ENCODE measurements at places on chromosomes 13 and 19.

GRCh38 chr19:18650021-18650390 lies 13.2 kb downstream of the KLHL26 start:
- no peak for DNase-seq

GRCh38 chr19:33456845-33457220 lies 64.8 kb downstream of the PEPD start:
- DNase-seq: no peak

DNA sequence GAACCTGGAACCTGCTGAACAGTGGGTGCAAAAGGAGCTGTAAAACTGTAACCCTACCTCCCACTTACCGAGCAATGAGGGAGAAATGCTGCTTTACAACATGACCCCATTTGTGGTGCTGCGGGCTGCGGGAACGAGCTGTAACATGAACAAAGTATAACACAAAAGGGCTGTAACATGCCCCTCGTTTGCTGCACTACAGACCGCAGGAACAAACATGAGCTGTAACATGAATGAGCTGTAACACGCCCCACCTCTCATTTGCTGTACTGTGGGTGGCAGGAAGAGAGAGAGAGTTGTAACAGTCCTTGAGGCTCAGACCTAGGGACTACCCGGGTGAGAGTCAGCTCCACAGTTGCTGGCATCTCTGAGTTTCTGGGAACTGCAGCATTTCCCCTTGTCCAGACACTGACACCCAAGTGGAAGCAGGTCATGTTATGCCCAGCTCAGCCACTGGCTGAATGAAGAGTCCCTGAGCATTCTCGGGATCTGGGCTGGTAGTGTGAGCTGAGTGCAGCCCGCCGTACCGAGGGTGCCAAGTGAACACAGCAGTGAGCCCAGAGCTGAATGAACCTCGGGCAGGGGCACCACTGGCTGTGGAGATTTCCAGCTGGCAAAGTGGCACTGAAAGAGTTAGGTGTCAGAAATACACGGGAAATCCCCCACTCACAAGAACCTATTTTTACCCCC lies 1385.3 kb upstream of the SPRY2 start:
- no peak for DNase-seq

DNA sequence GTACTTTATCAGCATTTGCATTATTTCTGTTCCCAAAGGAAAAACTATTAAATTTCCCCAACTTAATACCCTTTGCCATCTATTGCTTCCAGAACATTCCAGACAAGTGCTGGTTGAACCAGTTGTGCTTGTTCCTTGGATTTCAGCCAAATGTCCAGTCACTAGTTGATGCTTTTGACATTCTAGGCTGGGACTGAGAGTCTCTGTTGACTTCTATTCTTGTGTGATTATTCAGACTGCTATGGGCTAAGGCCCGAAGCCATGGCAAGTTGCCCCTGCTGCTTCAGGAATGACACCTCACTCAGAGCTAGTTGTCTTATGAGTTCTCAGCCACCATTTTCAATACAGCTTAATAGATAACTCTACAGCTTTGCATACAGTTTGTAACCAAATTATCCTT lies 458.1 kb upstream of the ARGLU1 start:
- DNase-seq: no peak

GRCh38 chr19:15126131-15126910 lies 19.1 kb downstream of the SYDE1 start:
- no peak for DNase-seq

- DNase-seq: no peak
Observed at GRCh38 chr13:38321654-38322053, 28.0 kb upstream of the UFM1 start.

GRCh38 chr13:26168237-26168814 lies 53.8 kb downstream of the RNF6 start:
- DNase-seq: no peak

DNA sequence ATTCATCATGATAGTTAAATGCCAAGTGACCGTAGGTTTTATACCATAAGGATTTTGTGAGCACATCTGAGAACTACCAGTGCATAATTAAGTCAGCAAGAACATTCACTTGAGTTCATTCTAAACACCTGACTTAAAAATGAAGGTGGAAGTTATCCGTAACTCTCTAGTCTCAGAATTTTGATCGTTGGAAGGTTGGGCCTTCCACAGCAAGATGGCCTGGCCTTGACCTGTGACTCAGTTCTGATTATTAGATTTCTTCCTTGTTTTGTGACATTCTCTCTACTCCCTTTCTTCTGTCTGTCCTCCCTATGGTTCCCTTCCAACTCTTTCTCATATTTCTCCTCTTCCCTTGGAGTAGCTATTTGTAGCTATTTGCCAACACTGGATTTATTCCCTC lies 20.0 kb upstream of the WDFY2 start:
- no peak for DNase-seq

GRCh38 chr13:41065078-41065477 lies 3.8 kb downstream of the WBP4 start:
- no peak for DNase-seq

- DNase-seq: no peak
Observed at GRCh38 chr19:56360841-56361240, 32.5 kb downstream of the ZNF582 start.

DNA sequence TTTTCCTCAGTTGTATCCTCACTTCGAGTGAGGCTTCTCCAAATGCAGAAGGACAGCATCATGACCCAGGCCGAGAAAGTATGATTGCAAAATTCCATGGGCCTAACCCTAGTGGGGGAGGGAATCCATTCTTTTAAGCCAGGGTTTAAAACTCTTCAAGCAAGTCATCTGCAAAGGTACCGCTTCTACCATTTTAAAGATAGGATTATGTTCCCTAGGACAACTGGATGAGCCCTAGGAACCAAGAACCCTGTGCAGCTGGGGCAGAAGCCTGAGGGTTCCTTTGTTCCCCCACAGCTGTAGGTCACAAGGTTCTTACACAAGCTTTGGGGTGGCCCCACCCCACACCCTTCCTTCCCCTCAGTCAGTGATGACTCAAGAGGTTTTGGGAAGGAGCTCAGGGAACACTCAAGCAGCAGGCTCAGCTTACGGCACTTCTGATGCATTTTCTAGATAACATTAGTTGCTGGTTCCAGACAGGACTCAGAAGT lies 13.5 kb downstream of the ARL11 start:
- DNase-seq: no peak

DNA sequence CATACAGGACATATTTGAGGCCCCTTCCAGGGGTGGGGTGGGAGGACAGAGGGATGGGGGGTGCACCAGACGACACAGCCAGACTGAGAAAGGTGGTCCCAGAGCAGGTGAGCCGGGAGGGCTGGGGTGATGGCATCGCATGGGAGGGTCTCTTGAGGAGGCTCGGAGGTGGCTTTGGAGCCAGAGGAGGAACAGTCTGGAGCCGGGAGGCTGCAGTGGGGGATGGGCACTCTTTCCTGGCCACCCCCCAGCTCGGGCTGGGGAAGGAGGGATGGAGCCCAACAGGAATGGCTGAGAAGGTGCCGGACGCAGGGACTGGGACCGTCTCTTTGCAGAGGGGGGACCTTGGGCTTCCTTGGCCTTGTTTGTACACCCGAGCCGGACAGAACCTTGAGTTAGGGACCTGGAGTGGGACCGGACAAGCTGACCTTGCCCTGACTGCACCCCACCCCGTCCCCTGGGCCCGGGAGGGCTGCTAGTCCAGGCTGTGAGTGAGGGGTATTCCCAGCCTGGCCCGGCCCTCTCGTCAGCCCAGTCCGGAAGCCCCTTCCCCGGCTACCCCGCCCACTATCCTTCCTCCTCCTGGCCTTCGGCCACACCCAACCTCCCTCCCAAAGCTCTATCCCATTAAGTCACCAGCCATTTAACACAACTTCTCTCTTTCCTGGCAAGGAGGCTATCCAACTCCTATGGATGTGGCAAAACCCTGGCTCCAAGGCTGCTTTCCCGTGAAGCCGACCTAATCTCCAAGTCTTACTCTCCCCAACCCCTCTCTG lies 816 bp upstream of the TBXA2R start:
- DNase-seq: no peak

DNA sequence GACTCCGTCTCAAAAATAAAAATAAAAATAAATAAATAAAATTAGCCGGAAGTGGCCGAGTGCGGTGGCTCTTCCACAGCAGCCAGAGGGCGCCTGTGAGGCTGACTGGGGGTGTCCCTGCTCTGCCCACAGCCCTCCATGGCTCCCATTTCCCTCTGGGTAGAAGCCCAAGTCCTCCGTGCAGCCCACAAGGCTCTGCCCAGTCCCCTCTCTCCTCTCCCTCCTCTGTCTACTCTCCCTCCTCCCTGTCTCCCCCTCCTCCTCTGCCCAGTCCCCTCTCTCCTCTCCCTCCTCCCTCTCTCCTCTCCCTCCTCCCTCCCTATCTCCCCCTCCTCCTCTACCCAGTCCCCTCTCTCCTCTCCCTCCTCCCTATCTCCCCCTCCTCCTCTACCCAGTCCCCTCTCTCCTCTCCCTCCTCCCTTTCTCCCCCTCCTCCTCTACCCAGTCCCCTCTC lies 20.4 kb downstream of the MISP start:
- no peak for DNase-seq

DNA sequence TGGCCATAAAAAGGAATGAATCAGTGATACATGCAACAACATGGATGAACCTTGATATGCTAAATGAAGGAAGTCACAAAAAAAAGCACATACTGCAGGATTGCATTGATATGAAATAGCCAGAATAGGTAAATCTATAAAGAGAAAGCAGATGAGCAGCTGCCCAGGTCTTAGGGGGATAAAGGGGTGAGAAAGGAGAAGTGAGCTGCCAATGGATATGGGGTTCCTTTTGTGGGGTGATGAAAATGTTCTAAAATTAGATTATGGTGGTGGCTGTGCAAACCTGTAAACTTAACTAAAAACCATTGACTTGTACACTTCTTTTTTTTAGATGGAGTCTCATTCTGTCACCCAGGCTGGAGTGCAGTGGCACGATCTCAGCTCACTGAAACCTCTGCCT lies 12.1 kb downstream of the HAS1 start:
- no peak for DNase-seq

GRCh38 chr19:39405958-39406655 lies 540 bp upstream of the ZFP36 start:
- peak; percentile 90 for DNase-seq

DNA sequence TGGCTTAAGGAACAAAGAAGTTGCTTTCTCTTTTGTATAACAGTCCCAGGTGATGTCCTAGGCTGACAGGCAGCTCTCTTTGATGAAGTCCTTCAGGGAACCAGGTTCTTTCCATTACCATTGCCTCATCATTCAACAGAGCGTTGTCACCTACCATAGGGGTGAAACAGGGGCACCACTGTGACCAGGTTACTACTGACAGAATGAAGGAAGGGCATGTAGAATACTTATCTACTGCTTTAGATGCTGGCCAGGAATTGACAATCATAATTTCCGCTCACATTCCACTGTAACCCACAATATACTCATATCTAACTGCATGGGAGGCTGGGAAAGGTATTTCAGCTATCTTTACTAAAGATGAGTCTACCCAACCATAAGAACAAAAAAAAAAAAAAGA lies 148.0 kb upstream of the FNDC3A start:
- DNase-seq: no peak

GRCh38 chr19:5232798-5233505 lies 107.7 kb downstream of the PTPRS start:
- DNase-seq: no peak

GRCh38 chr13:90719461-90719860 lies 628.0 kb upstream of the MIR17HG start:
- no peak for DNase-seq

DNA sequence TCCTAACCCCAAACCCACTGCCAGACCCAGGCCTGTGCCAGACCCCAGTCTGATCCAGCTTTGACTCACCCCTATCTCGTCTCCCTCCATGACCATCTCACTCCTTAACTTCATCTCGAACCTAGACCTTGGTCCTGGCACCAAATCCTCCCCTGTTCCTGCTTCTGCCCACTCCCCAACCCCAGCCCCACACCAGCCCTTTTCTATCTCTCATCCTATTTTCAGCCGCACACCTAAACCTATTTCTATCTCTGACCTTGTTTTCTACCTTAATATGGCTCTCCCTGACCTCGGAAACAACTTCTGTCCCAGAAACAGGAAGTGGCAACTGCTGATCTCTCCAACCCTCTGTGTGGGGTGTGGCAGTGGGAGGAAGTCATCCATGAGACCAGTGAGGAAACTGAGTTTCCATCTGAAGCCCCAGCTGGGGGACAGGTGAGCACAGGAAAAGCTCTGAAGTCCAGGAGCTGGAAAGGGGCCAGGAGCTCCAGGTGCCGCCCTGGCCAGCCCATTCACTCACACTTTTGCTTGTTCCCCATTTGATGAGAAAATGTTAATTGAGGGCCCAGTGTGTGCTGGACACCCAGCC lies 13.7 kb downstream of the PTH2 start:
- DNase-seq: no peak

DNA sequence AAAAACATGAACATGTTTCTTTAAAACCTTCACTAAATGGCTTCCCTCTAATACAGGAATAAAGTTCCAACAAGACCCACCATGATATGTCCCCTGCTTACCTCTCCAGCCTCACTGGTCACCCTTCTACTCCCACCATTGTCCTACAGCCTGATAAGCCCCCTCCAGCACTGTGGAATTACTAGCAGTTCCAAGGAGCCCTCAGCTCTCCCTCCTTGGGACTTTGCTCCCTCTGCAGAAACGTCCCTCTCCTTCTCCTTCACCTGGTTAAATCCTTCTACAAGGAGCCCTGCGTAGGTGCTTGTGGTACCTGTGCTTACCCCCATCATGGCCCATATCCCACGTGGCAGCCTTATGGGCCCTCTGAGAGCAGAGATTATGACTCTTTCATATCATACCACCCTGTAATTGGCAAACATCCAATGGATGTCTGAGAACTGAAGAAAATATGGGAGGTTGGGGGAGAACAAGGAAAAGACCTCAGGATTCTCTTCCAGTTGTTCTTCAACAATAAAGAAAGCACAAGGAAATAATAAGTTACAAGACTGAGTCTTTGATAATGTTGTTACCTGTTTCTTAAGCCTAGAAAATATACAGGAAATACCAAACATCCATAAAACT lies 26.1 kb upstream of the DOCK9 start:
- DNase-seq: no peak

GRCh38 chr19:45249261-45250033 lies 1.6 kb upstream of the MARK4 start:
- DNase-seq: no peak

DNA sequence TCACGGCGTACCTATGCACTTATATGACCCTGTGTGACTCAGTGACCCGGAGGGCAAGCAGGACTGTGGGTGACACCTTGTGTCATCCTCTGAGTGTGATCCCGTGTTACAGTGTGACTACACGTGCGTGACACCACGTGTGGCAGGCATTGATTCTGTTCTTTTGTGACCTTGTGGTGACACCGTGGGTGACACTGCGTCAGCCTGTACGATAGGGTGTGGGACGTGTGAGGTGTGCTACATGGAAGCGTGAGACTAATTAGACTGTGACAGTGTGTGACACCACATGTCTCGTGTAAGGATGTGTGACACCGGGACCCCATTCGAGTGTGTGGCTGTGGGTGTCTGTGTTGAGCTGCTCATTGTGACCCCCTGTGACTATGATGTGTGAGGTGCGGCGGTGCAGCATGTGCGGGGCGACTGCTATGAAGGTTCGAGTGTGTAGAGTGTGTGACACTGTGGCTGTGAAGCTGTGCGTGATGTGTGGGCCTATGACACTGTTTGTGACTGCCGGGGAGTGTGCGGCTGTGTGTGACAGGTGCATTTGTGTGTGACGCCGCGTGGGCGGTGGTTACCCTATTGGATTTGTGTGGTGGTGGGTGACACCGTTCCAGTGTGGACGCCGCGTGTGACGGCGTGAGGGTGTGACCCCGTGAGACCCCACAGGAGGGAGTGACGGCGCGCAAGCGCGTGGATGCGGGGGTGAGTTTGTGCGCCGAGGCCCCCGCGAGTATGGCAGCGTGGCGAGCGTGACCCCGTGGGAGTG lies 399 bp upstream of the SPTBN4 start:
- DNase-seq: peak; percentile 79

Data from T-cell (primary cell).